Stimulated activated CD8-positive, alpha-beta memory T cell treated with anti-CD3 and anti-CD28 coated beads, Interleukin-7, amount 100 ng/mL, for 1 hour (primary cell): ENCODE measurements at places on chromosomes 6 and 20.

DNA sequence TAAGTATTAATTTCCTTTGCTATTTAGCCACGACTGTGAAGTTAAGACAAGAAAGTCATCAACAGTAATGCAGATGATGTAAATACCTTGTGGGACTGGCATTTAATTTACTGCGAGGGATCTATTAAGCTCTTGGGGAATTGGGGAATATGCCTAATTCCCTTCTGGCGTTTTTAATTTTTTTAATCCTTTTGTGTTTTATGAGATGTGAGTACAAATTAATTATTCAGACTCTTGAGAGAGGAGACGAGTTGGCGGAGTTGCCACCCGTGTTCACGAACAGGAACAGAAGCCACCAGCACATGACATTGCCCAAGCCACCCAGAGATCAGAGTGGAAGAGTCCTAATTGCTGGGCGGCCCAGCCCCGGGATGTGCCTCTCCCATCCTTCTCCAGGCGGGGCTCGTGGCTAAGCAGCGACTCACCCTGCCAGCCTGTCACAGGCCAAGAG, 533 bp upstream of the CRYBG1 start:
- DNase-seq = no peak

DNA sequence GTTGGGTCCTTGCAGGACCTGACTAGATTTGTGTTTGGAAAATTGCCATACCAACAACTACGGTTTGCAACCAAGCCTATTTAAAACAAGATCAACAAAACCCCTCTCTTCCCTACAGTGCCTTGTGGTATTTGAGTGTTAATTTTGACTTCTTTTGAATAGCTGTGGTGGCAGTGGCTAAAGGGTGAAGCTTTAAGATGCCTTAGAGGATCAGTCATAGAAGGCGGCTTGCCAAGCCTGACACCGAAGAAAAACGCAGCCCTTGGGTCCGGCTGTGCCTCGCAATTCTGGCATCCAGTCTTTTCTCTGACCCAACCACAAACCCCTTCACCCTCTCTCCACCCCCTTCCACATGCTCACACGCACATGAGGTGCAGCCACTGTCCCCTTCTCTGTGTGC, 32.6 kb downstream of the BMP6 start:
- DNase-seq = no peak

DNA sequence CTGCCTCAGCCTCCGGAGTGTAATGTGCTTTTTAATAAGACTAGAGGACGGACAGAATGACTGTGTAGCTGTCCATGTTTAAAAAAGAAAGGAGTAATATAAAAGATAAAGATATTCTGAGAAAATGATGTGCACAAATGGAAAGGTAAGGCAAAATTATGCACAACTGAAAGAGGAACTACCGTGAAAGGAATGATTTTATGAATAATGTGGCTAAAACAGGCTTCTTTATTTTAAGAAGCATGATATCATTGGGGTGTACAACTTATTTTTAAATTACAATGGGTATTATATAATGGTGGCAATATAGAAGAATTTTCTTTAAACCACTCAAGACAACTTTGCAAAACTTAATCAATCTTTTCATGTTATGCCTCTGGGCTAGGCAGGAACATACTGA, 78.1 kb downstream of the FIG4 start:
- no peak for DNase-seq

DNA sequence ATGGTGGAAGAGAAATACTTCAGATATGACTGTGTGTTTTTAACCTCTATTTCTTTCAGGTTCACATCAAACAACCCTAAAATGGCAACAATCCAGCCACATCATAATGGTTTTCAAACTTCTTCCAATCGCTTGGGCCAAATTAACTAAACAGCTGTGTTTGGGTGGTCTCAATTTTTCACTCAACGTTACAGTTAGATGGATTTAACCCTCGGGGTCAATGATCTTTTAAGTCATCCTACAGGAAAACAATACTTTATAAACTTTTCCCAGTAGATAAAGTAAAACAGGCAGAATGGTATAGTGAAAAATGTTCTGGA, 60.4 kb downstream of the EPB41L2 start:
- no peak for DNase-seq

DNA sequence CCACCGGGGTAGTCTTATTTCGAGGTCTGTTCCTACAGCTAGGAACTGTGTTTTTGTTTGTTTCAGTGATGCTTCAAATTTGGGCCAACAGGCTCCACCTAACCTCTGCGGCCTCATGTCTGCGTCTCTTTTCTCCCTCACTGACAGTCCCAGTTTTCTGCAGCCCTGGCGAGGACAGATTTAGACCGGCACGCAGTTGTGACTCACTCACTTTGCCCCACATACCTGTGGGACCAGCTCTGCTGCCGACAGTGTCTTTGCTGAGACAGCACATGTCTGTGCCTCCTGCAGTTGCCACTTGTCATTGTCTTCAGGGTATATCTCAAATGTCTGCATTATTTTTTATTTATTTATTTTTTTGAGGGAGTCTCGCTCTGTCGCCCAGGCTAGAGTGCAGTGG, 29.2 kb downstream of the OSBPL2 start:
- DNase-seq = no peak
